ENCODE measurements at places on chromosomes 16 and 17. TPM values are rescaled to one million over a fixed set of nuclear protein-coding genes. Genes with fewer than 3 reads are reported as not detected.

GRCh38 chr16:51813609-51814008, 662.5 kb upstream of the SALL1 start:
- H3K4me3 ChIP-seq: no peak overlapping the region
- no peaks in the 10 kb centered on the region for H3K36me3 ChIP-seq
- no peaks in the 10 kb centered on the region for H3K4me1 ChIP-seq
- DNase-seq: no peak

GRCh38 chr16:27379919-27380318, 22.1 kb upstream of the IL21R start:
- H3K27me3 ChIP-seq: no peaks in the 10 kb centered on the region
- no peak overlapping the region for H3K27ac ChIP-seq
- no peaks in the 10 kb centered on the region for H3K4me1 ChIP-seq
- no peak for DNase-seq
- no peak overlapping the region for H3K4me3 ChIP-seq

DNA sequence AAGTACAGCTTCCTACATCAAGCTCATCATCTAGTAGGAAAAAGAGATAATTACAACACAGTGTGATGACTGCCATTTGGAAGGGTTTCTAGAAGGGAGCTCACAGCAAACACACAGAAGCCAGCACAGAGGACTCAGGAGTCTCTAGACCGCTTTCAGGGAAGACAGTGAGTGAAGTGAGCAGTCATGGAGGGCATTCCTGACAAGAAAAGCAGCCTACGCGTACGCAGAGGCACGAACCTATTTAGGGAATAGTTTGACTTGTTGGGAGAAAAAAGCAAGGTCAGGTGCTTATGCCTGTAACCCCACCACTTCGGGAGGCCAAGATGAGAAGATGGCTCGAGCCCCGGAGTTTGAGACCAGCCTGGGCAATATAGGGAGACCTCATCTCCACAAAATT, 8.4 kb upstream of the HASPIN start:
- H3K27ac ChIP-seq: no peak overlapping the region
- H3K36me3 ChIP-seq: no peaks in the 10 kb centered on the region
- no peaks in the 10 kb centered on the region for H3K27me3 ChIP-seq
- DNase-seq: no peak
- H3K4me1 ChIP-seq: no peaks in the 10 kb centered on the region

The KRT28 gene
- total RNA-seq: 0.87 TPM

DNA sequence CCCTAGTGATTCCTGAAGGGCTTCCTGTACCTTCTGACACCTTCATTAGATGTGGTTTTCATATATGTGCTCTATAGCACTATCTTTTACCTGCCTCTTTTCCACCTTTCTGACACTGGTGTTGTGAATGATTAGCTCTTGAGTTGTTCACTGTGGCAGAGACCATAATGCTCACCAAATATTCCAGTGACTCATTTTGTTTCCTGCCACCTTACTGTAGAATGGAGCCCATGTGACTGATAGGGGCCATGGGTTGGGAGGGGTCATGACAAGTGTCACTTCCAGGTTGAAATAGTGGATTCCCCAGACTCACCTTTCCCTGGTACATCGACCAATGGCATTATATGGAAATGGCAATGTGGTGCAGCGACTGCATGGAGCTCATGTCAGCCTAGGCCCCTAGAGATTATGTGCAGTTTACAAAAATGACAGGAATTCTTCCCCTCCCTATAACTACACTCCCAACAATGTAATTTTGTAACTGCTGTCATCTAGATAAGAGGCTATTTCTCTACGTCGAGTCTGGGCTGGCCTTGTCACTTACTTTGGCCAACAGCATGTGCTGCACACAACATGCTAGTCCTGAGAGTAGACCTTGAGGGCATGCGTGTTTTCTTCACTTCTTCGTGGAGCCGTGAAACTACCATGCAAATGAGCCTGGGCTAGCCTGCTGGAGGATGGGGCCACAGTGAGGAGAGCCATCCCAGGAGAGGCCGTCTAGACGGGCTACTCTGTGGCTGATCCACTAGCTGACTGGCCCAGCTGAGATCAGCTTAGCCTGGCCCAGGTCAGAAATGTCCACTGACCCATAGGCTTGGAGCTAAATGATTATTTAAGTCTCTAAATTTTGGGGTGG, 409.5 kb downstream of the CA10 start:
- no peaks in the 10 kb centered on the region for H3K27me3 ChIP-seq
- DNase-seq: peak; percentile 73
- no peak overlapping the region for H3K27ac ChIP-seq
- H3K4me3 ChIP-seq: no peak overlapping the region
- H3K4me1 ChIP-seq: no peaks in the 10 kb centered on the region

DNA sequence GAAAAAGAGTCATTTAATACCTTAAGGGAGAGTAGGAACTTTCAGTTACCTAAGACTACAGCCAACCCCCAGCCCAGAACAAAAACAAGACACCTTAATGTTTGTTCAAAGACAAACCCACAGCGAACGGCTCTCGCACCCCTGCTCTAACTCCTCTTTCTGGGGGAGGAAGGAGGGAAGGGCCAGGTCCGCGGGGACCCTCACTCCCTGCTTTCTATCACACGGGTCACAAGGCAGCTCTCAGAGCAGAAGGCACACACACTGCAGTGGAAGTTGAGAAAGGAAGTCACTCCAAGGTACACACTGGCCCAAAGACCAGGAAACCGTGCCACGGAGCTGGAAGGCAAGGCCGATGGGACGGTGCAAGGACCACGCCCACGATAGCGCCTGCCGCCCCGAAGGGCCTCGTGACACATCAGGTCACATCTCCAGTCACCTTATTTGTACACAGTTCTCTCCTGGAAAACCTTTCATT, 10.0 kb downstream of the LITAFD start:
- DNase-seq: peak; percentile 71
- no peak overlapping the region for H3K4me3 ChIP-seq
- peaks cover 27% of the 10 kb centered on the region for H3K4me1 ChIP-seq
- H3K27me3 ChIP-seq: no peaks in the 10 kb centered on the region

GRCh38 chr17:82424001-82424862, 5.8 kb upstream of the OGFOD3 start:
- H3K27me3 ChIP-seq: no peaks in the 10 kb centered on the region
- H3K4me1 ChIP-seq: peaks cover 11% of the 10 kb centered on the region
- no peak overlapping the region for H3K4me3 ChIP-seq
- no peaks in the 10 kb centered on the region for H3K36me3 ChIP-seq
- peak overlapping the region; percentile 75 for H3K27ac ChIP-seq
- peak; percentile 88 for DNase-seq

- no peaks in the 10 kb centered on the region for H3K27me3 ChIP-seq
- DNase-seq: peak; percentile 59
- no peak overlapping the region for H3K4me3 ChIP-seq
Measured at GRCh38 chr16:85019659-85020245, 7.8 kb upstream of the KIAA0513 start.

The CCL1 gene
- total RNA-seq: 1.5 TPM

DNA sequence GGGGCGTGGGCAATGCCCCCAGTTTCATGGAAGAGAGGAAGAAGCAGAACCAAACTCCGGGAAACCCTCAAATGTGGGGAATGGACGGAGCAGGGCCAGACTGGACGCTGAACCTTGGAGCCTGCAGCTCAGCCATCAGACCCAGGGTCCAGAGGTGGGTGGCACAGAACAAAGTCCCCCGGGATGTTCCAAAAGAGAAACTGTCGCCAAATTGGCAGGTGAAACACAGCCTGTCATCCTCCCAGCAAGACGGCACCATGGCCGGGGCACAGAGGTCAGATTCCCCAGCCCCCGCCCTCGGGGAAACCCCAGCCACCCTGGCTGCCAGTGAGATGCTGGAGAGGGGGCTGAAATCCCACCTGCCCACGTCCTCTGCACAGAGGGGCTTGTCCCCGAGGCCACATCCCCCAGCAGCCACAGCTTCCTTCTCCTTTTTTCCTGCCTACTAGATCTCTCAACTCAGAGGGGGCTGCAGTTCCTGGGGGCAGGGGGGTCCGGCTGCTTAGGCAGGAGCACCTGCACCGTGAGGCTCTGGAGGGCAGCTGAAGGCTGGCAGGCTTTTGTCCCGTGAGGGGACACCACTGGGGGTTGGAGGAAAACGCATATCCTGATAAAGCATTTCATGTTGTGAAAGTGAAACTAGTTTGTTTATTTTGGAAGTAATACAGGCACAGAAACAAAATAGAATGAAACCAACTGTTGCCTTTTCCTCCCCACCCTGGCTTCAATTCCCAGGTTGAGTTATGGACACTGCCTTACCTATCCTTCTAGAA, 1.2 kb upstream of the SECTM1 start:
- H3K27ac ChIP-seq: peak overlapping the region; percentile 78
- peaks cover 27% of the 10 kb centered on the region for H3K4me1 ChIP-seq
- no peaks in the 10 kb centered on the region for H3K27me3 ChIP-seq
- no peaks in the 10 kb centered on the region for H3K36me3 ChIP-seq

DNA sequence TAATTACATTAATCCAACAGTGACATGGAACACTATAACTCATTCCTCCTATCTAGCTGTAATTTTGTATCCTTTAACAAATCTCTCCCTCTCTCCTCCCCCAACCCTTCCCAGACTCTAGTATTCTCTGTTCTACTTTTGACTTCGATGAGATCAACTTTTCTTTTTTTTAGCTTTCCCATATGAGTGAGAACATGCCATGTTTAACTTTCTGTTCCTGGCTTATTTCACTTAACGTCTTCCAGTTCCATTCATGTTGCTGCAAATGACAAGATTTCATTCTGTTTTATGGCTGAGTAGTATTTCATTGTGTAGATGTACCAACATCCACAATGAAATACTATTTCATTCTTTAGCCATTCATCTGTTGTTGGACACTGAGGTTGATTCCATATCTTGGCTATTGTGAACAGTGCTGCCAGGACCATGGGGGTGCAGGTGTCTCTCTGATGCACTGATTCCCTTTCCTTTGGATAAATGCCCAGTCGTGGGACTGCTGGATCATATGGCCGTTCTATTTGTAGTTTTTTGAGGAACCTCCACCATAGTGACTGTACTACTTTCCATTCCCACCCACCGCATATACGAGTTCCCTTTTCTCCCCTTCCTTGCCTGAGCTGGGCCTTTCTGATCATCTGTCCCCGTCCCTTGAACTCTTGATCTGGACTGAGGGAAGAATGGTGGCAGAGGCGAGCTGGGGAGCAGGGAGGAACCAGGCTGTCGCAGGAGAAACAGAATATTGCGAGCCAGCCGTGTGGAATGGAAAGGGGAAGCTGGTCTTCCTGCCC, 7.7 kb upstream of the CEP295NL start:
- peaks cover 48% of the 10 kb centered on the region for H3K4me1 ChIP-seq
- H3K27me3 ChIP-seq: no peaks in the 10 kb centered on the region

- H3K4me1 ChIP-seq: peaks cover 10% of the 10 kb centered on the region
- no peak for DNase-seq
- no peak overlapping the region for H3K27ac ChIP-seq
- H3K27me3 ChIP-seq: no peaks in the 10 kb centered on the region
Measured at GRCh38 chr17:57419940-57420550, 163.7 kb downstream of the MSI2 start.

The TBC1D3C gene
- total RNA-seq: 1.3 TPM

DNA sequence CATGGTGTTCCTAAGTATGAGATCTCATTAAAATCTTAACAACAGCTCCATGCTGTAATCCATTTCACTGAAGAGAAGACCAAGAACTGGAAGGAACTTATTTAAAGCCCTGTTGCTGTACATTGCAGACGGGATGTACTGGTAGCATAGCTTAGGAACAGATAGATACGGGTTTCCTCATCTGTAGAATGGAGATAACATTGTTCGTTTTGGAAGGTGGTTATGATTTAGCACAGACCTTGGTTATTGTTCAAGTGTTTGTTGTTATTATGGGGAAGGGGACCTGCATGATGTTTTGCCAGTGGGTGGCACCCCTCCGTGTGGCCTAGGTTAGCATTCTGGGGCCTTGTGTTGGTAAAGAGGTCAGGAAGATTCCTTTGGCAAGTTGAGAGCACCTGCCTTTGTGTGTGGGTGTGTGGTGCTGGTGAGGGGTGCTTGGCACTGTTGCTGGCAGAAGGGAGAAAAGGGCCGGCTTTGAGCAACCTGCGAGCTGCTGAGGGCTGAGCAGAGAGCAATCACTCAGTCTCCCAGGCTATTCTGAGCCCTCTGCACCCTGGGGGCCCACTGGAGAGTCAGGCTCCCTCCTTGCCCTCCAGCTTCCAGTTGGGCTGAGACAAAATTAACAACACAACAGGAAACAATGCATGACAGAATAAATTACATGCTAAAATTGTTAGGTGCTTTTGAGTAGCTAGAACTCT, 2.3 kb downstream of the TAOK2 start:
- H3K27ac ChIP-seq: no peak overlapping the region
- DNase-seq: no peak

The SLC6A2 gene
- total RNA-seq: 3.5 TPM

DNA sequence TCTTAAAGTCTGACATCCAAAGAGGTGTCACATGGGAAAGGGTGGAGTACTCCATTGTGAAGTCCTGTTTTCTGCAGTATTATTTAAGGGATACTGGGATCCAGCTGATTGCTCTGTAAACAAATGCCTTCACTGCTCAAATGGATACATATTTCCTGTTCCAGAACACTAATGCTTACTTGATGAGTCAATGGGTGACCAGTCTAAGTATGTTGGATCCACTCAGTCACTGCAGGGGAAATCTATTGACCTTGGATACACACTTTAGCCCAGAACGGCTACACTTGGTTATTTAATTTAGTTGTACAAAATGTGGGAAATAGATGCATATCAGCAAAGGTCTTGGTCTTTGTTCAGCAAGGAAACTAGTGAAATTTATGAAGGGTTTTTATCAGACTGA, 261.4 kb downstream of the MAP2K4 start:
- H3K27ac ChIP-seq: no peak overlapping the region
- no peak overlapping the region for H3K4me3 ChIP-seq
- DNase-seq: no peak
- H3K27me3 ChIP-seq: no peaks in the 10 kb centered on the region

GRCh38 chr17:49003557-49004511, 6.6 kb downstream of the IGF2BP1 start:
- DNase-seq: no peak
- H3K36me3 ChIP-seq: no peaks in the 10 kb centered on the region
- peak overlapping the region; percentile 21 for H3K4me3 ChIP-seq
- no peak overlapping the region for H3K27ac ChIP-seq

- H3K4me1 ChIP-seq: peaks cover 47% of the 10 kb centered on the region
- peak; percentile 70 for DNase-seq
- no peaks in the 10 kb centered on the region for H3K36me3 ChIP-seq
- no peak overlapping the region for H3K4me3 ChIP-seq
- H3K27me3 ChIP-seq: no peaks in the 10 kb centered on the region
Measured at GRCh38 chr17:17075125-17075781, 33.0 kb downstream of the MPRIP start.

DNA sequence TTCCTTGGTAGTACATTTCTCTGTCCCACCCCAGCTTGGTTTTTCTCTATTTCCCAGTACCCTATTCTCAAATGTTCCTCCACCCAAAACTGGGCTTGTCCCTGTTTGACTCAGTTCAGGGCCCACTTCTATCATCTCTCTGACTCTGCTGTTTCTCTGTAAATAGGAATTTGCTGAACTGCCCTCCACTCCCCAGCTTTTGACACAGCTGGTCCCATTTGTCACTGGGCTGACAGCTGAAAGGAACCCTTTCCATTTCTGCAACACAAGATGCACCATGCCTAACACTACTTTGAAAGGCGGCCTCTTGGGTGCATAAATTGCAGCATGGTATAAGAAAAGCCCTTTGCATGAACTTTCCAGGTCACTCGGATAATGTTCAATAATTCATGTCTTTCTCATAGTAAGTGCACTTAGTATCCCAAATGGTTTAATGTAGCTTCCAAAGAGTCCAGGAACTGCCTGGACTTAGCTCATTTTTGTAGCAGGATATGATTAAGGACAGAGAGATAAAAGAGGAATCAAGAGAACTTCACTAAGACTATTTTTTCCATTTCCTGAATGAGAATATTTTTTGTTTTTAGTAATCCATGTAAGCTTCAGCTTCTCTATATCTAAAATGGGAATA, 256.7 kb downstream of the CDH11 start:
- H3K27ac ChIP-seq: no peak overlapping the region
- no peaks in the 10 kb centered on the region for H3K4me1 ChIP-seq
- no peaks in the 10 kb centered on the region for H3K27me3 ChIP-seq
- H3K36me3 ChIP-seq: no peaks in the 10 kb centered on the region

Data from testis (tissue), 5 donors.